ENCODE measurements at places on chromosomes 7 and 10.

DNA sequence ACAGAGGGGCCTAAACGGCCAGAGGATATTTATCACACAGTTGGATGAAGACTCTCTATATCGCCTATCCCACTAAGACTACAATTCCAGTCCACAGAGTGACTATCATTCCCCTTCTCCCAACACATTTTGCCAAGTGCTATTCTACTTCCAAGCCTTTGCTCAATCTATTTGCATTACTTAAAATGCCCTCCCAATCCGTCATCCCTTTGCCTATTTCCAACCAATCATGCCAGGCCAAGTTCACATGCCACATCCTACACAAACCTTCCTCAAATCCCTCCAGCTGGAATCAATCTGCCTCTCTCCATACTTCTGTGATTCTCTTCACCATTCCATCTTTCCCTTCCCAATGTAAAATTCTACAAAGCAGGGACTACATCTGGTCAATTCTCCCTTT lies 38.2 kb downstream of the SMURF1 start:
- DNase-seq = no peak

DNA sequence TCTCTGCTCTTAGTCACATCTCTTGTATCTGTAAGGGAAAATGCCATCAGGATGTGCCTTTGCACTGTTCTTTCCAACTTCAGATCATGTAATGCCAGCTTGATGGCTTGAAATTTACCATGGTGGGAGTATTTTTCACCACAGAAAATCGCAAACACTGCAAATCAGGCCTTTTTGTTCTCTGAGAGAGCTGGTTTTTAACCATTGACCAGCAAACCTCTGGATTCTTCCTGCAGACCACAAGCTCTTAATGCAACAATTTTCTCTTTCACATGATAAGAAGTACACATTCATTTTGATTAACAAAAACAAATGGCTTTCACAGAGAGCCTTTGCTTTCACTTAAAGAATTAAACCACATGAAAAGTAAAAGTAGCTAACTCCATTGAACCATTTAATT lies 145.4 kb upstream of the NEBL start:
- no peak for DNase-seq

- DNase-seq = no peak
These were observed 78.6 kb upstream of the MPP7 start for GRCh38 chr10:28381466-28381865.

- DNase-seq = peak; percentile 33
These were observed at the start of gene PARD3 for GRCh38 chr10:34815185-34816084. Gene PARD3, minus strand, starts transcription at chr10:34815296. Its CDS starts 301 bp downstream, at chr10:34814995.

DNA sequence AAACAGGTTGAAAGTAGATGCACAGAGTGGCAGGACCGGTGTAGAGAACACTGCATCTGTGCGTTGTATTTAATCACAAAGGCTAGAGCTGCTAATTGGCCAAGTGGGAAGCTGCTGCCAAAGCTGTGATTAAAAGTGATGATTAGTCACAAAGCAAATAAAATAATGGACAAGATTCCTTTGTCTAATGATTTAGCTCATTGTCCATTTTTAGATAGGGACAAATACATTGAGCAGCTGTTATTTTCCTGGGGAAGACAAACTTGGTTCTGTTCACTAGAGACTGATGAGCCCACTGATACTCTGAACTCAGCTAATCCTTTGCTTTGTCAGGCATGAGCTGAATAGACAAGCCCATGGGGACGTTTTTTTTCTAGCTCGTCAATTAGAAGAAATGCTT lies 19.7 kb downstream of the UBE3C start:
- no peak for DNase-seq

GRCh38 chr7:135380351-135380750 lies 129.6 kb downstream of the CNOT4 start:
- DNase-seq = no peak

GRCh38 chr7:79221211-79221610 lies 232.3 kb downstream of the MAGI2 start:
- DNase-seq = no peak

DNA sequence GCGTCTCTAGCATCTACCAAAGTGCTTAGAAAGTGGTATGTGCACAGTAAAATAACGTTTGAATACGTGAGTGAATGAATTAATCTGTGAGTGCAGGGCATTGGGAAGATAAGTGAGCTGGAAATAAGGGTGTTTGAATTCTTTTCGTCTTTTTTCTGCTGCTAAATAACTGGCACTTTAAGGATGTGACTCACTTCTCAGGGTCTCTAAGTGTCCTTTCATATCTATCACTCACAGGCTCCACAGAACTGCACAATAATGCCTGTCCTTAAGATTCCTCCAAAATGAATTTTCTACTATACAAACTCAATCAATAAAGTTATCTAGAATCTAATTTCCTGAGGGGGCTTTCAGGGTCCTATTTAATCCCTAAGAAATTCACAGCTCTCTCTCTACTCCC lies 3.2 kb upstream of the DGKB start:
- DNase-seq = no peak

DNA sequence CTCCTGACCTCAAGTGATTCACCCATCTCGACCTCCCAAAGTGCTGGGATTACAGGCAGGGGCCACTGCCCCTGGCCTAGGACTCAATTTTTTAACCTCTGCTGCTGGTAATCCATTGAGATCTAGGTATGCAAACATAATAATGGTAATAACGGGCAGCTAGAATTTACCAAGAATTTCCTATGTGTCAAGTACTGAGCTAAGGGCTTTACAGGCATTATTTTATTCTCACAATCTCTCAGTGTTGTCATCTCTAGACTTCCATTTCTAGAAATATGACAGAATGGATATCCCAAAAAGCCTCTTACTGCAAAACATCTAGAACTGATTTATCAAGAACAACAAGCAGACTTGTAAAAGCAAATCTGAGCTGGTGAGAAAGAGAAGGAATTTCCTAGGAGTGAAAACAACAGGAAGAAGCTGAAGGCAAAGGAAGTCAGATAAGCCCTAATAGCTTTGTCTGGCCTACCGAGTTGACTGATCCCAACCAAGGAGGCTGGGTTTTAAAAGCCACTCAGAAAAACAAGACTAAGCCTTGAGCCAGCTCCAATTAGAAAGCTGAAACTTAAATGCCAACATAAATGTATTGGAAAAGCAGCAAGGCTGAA lies 70.6 kb downstream of the CCDC71L start:
- no peak for DNase-seq

GRCh38 chr7:3673524-3673923 lies 372.5 kb downstream of the SDK1 start:
- DNase-seq = no peak

- no peak for DNase-seq
These were observed 12.3 kb downstream of the DDIT4 start for GRCh38 chr10:72285972-72286521.

DNA sequence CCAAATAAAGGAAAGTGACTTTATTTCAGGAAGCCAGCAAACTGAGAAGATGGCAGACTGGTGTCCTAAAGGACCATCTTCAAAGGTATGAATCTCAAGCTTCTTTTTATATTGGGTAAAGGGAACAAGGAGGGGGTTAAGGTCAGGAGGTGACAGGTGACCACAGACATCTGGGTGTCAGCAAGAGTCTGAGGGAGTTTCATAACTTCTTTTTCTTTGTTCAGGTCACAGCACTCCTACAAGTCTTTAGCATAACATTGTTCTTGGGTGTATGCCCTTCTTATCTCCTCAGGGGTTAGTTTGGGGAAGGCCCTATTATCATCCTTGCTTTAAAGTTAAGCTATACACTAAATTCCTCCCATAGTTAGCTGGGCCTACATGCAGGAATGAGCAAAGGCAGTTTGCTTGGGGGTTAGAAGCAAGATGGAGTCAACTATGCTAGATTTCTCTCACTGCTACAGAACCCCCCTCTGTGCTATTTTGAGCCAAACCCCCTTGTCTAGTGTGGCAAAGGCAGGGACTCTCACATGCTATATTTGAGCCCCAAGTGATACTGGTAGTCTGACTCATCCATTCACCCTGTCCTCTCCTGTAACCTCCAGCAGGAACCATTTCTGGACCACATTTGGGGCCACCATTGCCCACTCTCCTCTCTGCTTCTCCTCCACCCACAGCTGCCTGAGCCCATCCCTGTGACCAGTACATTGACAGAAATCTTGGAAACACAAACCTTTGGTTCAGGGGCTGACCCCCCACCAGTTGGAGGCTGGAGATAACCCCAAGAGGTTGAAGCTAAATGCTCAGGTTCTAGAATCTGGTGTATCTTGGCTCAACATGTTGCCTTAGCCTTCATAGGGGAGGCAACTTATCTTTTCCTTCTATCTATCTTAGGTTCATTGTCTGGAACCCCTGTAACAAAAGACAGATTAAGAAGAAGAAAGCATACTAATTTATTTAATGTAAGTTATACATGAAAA lies 55.5 kb upstream of the LRGUK start:
- DNase-seq = no peak

DNA sequence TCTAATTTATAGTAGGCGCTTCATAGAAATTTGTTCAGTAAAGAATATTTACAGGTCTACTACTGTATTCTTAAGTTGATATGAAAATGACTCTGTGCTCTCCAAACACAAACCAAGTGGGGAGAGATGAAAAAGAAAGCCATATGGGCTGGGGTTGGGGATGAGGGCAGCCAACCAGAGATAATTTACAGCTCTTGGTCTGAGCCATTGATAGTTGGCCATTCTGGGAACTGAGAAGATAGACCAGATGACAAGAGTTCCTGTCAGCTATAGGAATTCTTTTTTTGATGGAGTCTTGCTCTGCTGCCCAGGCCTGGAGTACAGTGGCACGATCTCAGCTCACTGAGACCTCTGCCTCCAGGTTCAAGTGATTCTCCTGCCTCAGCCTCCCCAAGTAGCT lies 57.4 kb downstream of the LAMB4 start:
- no peak for DNase-seq

GRCh38 chr7:135197906-135198655 lies 13.2 kb downstream of the WDR91 start:
- DNase-seq = no peak

- no peak for DNase-seq
These were observed 11.0 kb upstream of the RASSF4 start for GRCh38 chr10:44948642-44949041.

- no peak for DNase-seq
These were observed 20.4 kb downstream of the PLEKHA8 start for GRCh38 chr7:30048582-30048981.

DNA sequence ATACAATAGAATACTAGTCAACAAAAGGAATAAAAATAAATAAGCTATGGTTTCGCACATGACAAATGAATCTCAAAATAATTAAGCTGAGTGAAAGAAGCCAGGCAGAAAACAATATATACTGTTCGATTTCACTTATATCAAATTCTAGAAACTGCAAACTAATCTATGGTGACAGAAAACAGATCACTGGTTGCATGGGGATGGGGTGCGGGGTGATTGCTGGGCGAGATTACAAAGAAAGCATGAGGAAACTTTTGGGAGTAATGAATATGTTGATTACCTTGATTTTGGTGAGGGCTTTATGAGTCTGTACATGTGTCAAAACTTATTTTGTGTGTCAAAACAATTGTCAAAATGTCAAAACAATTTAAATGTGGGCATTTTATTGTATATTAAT lies 135.6 kb downstream of the GPR85 start:
- no peak for DNase-seq

Data from NCI-H510A (cell line).